ENCODE measurements at places on chromosomes 13 and 19. TPM values are rescaled to one million over a fixed set of nuclear protein-coding genes. Genes with fewer than 3 reads are reported as not detected.
A peak's percentile ranks its signal among the peaks of the same experiment; 100 is the strongest.

- no peak overlapping the region for H3K27ac ChIP-seq
- no peaks in the 10 kb centered on the region for H3K36me3 ChIP-seq
- H3K4me1 ChIP-seq, result no peaks in the 10 kb centered on the region
Observed at GRCh38 chr19:11475861-11476260, 5.0 kb downstream of the ELAVL3 start.

DNA sequence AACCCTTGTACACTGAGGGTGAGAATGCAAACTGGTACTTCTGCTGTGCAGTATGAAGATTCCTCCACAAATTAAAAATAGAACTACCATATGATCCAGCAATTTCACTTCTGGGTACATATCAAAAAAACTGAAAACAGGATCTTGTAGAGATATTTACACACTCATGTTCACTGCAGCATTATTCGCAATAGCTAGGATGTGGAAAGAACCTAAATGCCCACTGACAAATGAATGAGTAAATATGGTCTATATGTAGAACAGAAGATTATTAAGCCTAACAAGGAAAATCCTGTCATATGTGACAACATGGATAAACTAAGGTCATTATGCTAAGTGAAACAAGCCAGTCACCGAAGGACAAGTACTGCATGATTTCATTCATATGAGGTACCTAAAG lies 304.7 kb downstream of the ENOX1 start:
- H3K4me3 ChIP-seq, result no peak overlapping the region
- H3K27ac ChIP-seq, result no peak overlapping the region
- no peaks in the 10 kb centered on the region for H3K27me3 ChIP-seq
- no peaks in the 10 kb centered on the region for H3K4me1 ChIP-seq

GRCh38 chr13:95540888-95541287 lies 11.6 kb upstream of the CLDN10 start:
- no peaks in the 10 kb centered on the region for H3K36me3 ChIP-seq
- peaks cover 2% of the 10 kb centered on the region for H3K27me3 ChIP-seq
- no peak overlapping the region for H3K4me3 ChIP-seq
- H3K27ac ChIP-seq, result no peak overlapping the region

DNA sequence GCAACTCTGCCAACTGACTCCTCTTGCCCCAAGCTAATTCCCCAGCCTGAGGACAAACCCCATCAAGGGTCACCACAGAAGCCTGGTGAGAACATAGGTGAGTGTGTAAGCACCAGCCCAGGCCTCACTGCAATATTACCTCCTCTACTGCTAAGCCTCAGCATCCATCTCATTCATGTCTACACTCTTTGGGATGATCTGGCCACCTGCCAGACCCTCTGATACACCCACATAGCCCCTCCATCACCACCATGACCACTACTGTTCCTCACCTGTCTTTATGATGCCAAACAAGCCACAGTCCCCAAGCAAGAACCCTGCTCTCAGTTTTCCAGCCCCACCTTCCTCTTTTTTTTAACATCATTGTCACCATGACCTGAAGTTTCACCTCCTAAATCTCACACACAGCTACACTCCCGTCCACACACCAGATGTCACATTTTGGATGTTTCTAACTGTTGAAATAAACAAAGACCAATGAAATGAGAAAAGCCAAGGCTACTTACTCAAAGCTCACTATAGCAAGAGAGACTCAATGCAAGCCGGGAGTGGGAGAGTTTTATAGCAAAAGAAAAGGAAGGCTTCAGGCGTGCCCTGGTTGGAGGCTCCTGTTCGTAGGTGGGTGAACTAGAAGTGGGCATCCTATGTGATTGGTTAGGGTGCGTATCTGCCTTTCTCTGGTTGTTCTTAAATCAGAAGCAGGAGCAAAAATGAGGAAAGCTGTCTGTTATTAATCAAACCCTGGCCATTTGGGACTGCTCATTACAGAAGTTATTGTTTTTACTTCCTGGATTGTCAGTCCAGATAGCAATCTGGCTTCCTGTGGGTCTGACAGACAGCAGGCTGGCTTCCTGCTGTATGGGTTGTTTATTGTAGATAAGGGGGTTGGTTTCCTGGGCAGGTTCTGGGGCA lies 2.0 kb downstream of the ZNF792 start:
- DNase-seq, result no peak
- peak overlapping the region; percentile 44 for H3K27ac ChIP-seq
- H3K4me1 ChIP-seq, result no peaks in the 10 kb centered on the region
- H3K4me3 ChIP-seq, result no peak overlapping the region

DNA sequence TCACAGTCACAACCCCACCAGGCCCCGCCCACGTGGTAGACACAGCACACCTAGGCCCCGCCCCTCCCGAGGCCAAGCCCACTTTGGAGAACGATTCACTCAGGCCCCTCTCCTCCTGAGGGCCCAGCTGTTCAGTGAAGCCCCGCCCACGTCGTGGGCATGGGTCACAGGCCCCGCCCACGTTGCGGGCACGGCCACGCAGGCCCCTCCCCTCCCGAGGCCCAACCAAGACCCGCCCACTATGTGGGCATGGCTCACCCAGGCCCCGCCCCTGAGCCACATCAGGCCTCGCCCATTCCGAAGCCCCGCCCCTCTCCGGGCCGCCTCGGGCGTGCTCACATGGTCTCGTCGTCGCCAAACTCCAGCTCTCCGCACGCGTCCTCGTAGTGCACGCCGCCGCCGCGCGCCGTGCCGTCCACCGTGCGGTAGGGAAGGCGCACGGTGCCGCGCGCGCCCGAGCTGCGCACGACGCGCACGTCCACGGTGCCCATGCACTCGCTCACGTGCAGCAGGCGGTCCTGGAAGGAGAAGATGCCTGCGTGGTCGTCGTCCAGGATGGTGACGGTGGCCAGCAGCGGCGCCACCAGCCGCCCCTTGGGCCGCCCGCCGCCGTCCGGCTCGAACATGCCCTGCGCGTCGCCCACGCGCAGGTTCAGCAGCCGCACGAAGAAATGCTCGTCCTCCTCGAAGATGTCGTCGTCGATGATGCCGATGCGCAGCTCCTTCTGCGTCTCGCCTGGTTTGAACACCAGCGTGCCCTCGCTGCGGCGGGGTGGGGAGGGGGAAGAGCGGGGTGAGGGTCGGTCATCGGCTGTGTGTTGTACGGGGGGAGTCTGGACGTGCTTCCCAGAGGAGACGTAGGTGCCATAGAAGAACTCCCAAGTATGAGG lies 24.0 kb downstream of the SLC8A2 start:
- peaks cover 78% of the 10 kb centered on the region for H3K27me3 ChIP-seq
- no peak overlapping the region for H3K4me3 ChIP-seq
- peaks cover 11% of the 10 kb centered on the region for H3K4me1 ChIP-seq
- H3K27ac ChIP-seq, result no peak overlapping the region
- DNase-seq, result peak; percentile 71
- H3K36me3 ChIP-seq, result no peaks in the 10 kb centered on the region

GRCh38 chr13:72960541-72960940 lies 98.3 kb upstream of the KLF5 start:
- H3K27me3 ChIP-seq, result no peaks in the 10 kb centered on the region
- H3K27ac ChIP-seq, result peak overlapping the region; percentile 71
- H3K36me3 ChIP-seq, result no peaks in the 10 kb centered on the region

DNA sequence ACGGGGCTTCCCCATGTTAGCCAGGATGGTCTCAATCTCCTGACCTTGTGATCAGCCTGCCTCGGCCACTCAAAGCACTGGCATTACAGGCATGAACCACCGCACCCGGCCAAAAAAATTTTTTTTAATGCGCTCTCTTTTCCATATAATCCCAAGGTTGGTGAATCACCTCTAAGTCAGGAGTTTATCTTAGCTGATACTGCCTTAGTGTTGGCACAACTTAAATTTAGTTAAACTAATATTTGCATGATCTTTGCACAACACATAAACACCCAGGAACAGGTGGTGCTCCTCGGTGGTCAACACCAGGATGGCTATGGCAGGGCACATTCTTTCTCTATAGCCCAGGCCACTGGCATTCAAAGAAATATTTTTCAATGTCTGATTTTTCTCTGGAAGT lies 24.1 kb upstream of the PSG7 start:
- no peak overlapping the region for H3K27ac ChIP-seq
- H3K4me1 ChIP-seq, result no peaks in the 10 kb centered on the region
- no peak overlapping the region for H3K4me3 ChIP-seq
- H3K36me3 ChIP-seq, result no peaks in the 10 kb centered on the region
- no peaks in the 10 kb centered on the region for H3K27me3 ChIP-seq

DNA sequence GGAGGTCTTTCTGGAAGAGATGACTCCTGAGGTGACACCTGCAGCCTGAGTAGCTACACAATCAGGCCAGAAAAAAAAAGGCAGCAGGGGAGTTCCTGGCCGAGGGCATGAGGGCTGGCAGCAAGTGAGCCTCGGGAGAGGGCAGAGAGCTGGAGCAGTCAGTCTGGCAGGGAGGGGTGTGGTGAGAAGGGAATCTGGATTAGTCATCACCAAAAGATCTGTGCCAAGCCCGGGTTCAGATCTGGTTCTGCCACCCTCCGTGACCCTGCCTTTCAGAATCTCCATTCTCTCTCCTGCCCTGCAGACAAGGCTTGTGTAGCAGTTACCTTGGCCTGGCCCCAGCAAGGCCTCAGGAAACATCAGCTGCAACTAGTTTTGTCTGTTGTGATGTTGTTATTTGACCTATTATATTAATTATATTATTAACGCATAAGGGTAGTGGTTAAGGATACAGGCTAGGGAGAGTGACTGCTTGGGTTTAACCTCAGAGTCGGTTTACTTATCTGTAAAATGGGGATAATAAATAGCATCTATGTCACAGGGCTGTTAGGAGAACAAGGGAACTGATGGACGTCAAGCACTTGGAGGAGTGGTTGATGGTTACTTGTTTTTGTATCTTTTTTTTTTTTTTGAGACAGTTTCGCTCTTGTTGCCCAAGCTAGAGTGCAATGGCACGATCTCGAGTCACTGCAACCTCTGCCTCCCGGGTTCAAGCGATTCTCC lies 2.7 kb upstream of the CAPNS1 start:
- no peak overlapping the region for H3K27ac ChIP-seq
- DNase-seq, result no peak
- no peaks in the 10 kb centered on the region for H3K36me3 ChIP-seq

DNA sequence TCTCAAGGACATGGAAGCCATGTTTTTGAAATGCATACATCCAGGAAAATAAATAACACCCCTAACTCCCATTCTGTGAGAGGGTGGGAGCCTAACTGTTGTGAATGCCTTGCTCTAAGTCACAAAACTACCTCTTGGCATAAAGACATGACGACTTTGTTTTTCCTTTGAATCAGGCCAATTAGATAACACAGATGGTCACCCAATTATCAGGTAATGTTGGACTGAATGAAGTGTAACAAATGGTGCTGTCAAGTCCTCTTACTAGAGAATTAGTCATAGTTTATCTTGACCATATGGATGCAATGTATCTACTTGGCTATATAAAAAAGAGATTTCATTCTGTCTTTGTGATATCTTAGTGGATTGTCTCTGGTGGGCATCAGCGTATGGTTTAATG lies 553.6 kb upstream of the ATXN8OS start:
- no peaks in the 10 kb centered on the region for H3K36me3 ChIP-seq
- no peak for DNase-seq
- no peak overlapping the region for H3K27ac ChIP-seq

DNA sequence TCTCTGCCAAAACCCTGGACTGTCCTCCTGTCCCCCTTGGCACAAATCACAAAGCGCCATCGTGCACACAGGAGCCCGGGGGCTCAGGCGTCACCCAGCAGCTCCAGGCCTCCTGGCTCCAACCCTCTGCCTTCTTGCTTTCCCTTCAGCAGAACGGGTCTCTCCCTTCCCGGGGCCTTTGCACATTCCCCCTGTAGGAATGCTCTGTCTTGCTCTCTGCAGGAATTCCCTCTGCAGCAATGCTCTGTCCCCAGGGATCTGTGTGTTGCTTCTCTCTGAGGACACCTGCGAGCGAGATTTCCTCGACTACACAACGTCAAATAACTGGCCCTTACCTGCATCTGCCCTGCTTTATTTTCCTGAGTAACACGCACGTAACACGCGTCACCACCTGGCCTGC lies 13.3 kb upstream of the RASA3 start:
- H3K36me3 ChIP-seq, result no peaks in the 10 kb centered on the region
- no peaks in the 10 kb centered on the region for H3K27me3 ChIP-seq
- no peaks in the 10 kb centered on the region for H3K4me1 ChIP-seq
- no peak for DNase-seq
- H3K27ac ChIP-seq, result no peak overlapping the region

The PEAK3 gene
- total RNA-seq, result not detected

The PSG1 gene
- 0.07 TPM for total RNA-seq

The STOML3 gene
- total RNA-seq, result not detected

The ZNF586 gene
- total RNA-seq, result 11.4 TPM

The FDX2 gene
- 24.9 TPM for total RNA-seq

The FBXL12 gene
- 33.1 TPM for total RNA-seq

The FLT1 gene
- 37.0 TPM for total RNA-seq

The MBD3L4 gene
- total RNA-seq, result not detected

All from hepatocyte (in vitro differentiated cells).